GM12865 (cell line): ENCODE measurements at places on chromosomes 16 and 17.

DNA sequence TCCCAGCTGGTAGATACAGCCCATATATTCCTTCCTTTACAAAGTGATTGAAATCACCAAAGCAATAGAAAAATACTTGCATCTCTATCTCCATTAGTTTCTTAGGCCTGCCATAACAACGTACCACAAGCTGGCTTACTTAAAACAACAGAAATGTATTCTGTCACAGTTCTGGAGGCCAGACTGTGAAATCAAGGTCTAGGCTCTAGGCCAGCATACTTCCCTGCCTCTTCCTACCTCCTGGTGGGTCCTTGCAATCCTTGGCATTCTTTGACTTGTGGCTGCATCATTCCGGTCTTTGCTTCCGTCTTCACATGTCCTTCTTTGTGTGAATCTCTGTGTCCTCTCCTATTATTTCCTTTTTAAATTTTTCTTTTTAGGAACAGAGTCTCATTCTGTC is 62.5 kb downstream of the ERCC4 start:
- DNase-seq = no peak

GRCh38 chr17:36463916-36464764 is 22.3 kb upstream of the ZNHIT3 start:
- peak; percentile 21 for DNase-seq

DNA sequence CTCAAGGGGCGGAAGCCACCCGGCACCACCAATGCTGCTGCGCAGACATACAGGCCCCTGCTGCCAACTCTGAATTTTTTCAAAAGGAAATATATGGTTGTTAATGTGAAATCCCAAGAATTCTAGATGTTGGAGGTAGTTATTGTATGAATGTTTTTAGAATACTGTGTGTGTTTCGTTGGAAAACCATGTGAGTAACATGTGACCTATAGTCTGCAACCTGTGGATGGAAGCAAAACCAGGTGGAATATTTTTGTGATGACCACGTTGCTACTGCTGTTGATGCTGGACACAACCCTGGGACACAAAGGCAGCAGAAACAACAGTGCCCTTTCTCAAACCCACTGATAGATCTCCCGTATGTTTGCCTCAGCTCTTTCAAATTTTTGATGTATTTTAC is 376.3 kb upstream of the SALL1 start:
- DNase-seq = no peak

- no peak for DNase-seq
Observed at GRCh38 chr17:78575899-78576298, 1.3 kb downstream of the DNAH17 start.

DNA sequence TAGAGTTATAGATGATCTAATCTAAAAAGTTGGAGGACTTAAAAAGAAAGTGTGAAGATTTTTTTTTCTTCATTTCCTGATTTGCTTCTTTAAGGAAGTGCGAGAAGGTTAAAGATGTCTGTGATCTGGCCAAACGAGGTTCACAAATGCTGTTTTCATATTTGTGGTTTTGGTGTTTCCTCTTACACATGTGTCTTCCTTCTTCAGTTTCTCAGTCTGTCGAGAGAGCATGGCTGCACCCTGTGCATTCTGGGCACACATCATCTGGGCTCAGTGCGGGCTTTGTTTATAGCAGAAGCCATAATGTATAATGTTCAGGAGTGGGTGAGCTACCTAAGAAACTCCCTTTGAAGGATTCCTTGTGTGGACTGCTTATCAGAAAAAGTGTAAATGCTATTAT is 260.4 kb upstream of the TBX2 start:
- peak; percentile 80 for DNase-seq

GRCh38 chr17:50547736-50548083 is 736 bp downstream of the SPATA20 start:
- no peak for DNase-seq

- DNase-seq = no peak
Observed at GRCh38 chr16:8864480-8865110, 4.2 kb downstream of the CARHSP1 start.

DNA sequence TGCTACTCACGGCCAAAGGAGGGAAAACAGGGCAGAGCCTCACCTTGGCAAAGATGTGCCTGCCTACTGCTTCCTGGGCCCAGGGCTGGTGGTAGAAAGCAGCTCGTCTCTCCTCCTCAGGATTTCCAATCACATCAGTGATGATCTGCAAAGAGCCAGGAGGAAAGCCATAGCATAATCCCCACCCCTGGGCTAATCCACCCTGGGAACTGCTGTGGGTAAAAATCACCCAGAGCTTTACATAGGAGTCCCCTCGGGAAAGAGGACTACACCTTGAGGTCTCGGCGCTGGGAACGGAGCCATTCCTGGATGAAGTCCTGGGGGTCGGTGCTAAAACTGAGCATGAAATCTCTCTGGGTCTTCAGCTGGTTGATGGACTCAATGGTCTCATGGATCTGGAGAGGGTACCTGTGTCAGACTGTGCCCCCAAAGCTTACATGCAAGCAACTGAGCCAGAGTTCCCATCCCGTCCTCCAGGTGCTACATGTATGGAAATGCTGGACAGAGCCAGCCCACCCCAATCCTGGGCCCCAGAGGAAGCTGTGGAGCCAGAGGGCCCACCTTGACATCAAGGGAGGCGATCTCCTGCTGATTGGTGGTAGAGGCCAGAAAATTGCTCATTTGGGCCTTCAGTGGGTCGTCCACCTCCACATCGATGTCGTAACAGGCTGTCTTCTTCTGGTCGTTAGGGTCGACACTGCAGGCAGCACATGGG is 5.7 kb upstream of the FTSJ3 start:
- no peak for DNase-seq

DNA sequence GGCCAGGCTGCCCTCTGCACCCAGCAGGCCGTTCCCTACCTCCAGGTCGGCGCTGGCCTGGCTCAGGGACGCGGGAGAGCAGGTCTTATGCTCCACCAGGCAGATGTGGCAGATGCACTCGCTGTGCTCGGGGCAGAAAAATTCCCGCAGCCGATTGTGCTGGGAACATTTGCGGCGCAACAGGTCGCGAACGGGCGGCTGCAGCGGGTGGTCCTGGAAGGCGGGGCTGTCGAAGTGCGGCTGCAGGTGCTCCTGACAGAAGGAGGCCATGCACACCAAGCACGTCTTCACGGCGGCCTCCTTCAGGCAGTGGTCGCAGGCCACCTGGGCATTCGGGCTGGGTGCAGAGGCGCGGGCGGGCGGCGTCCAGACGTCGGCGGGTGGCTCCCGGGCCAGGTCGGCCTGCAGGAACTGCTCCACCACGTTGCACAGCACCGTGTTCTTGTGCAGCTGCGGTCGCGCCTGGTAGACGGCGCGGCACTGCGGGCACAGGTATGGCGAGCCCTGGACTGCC is 439 bp downstream of the TRIM25 start:
- DNase-seq = no peak

- no peak for DNase-seq
Observed at GRCh38 chr17:2736956-2737355, 12.5 kb downstream of the CCDC92B start.

GRCh38 chr17:57114085-57114673 is 29.1 kb downstream of the AKAP1 start:
- DNase-seq = peak; percentile 51

DNA sequence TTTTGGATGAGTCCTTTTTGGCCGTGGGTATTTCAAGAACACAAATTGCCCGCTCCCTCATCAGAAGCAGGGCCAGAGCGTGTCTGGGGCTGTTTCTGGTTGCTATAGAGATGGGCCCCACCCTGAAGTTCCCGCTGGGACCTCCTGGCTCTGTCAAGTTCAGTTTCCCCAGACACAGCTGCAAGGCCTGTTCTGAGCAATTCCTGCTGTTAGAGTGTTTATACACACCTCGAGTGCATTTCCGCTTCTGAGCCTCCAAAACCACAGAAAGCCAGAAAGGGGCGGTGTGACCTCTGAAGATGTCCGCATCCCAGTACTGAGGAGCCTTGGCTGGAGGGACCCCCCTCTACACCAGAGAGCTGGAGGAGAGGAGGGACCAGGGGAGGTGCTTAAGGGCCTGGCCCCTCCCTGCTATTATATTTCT is 9.3 kb upstream of the WBP2 start:
- DNase-seq = peak; percentile 94

DNA sequence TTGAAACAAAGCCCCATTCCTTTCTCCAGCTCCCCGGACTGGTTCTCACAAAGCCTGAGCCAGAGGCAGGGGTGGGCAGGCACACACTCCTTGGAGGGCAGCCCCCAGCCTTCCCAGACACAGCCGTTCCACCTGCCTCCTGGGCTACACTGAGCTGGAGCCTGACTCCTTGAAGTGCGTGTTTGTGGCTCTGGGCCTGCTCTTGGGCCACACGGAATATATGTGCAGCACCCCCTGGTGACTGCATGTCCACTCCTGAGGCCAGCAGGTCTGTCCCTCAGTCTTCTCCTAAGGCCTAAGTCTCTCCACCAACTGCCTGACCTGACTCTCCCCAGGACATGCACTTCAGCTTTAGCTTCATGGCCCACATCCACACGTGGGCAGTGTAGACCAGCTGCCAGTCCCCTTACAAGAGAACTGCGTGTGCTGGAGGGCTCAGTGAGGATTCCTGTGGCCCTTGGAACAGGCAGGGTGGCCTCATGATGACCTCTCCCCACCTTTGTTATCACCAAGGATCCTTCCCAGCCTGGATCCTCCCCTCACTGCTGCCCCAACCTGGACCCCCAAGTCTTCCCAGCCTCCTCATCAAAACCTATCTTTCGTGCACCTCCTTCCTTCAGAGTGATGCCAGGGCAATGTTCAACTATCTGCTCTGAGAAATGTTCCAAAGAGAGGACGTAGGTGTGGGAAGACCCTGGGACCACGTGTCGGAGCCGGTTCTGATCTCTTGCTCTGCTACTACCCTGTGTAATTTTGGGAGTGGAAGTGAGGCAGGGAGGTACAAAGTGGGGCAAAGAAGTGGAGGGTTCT is 12.4 kb upstream of the SLC6A2 start:
- DNase-seq = no peak

- no peak for DNase-seq
Observed at GRCh38 chr17:37039269-37039668, 90.5 kb downstream of the AATF start.

DNA sequence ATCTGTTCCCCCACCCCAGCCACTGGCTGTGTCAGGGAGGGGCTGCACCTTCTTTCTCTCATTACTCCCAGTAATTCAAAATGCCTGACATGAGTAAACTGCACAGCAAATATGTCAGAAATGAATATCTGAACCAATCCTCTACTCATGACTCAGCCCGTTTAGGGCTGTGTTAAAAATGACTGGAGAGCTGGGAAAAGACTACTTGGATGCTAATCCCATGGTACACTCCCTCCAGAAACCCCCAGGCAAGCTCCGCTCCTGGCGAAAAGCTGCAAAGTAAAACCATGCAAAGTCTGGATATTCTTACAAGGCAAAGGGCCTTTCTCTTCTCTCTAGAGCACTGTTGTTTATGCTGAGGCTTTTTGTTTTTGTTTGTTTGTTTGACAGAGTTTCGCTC is 448.1 kb upstream of the DYNLRB2 start:
- DNase-seq = no peak

DNA sequence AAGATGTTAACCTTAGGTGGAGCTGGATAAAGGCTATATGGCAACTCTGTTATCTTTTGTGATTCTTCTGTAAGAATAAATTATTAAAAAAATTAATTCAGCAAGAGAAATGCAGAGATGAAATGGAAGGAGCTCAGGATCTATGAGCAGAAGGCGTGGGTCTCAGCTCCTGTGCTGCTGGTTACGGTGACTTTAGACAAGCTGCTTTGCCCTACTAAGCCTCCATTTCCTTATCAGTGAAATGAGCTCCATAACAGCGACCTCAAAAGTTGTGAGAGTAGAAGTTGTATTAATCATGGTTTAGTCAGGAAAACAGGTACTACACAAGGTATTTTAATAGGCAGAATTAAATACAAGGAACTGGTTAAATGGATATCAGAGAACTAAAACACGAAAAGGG is 48.2 kb upstream of the FOXJ1 start:
- DNase-seq = no peak

DNA sequence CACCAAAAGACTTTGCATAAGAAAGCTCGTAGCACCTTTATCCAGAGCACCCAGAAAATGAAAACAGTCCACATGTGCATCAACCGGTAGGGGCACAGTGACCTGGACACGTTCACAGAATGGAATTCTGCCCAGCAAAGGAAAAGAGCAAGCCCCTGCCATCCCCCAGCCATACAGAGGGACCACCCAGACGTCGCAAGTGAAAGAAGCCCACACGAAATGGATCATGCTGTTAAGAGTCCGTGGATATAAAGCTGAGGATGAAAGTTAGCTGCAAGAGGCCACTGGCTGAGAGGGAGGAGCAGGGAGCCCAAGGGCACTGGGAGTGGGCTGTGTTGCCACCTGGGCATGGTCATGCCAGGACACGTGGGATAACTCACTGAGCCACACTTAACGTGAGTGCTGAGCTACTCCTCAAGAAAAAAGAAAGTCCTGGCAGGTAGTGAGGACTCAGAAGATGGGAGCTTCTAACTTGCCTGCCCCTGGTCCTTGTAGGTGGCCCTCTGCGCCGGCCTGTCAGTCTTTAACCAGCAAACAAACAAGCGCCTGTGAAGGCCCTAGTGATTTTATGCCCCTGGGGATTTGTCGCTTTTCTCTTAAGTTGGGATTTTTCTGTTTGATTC is 190.7 kb downstream of the C16orf95 start:
- DNase-seq = no peak

DNA sequence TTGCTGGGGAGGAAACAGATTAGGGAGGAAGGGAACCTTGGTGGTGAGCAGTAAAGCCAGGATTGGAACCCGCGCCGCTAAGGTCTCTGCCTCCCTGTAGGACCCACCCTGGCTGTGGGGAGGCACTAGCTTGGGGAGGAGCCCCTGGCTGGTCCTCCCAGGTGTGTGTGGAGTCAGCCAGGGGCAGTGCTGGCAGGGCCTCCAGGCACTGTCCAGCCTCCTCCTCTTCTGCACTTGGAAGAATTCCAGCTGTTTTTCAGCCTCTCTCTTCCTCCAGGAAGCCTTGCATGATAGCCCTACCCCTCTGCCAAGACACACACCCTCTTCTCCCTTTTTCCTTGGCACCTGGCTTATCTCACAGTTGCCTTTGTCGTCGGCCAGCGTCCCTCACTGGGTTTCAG is 34.8 kb downstream of the TMEM235 start:
- no peak for DNase-seq

DNA sequence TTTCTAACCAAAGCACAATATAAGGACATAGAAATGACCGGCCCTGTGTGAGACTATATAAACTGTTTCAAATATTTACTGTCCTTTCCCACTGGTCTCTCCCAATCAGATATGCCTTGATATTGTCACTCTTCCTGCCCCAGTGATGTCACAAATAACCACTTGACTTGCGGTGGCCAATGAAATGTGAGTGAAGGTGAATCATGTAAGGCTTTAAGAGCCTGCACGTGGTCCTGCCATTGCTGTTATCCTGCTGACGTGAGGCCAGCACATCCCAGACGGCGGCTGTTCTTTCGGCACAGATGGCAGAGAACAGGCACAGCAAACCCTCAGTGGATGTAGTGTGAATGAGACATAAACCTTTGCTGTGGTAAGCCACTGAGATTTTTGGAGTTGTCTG is 5.4 kb upstream of the KLHL11 start:
- DNase-seq = no peak
